Stimulated activated CD8-positive, alpha-beta memory T cell treated with anti-CD3 and anti-CD28 coated beads, Interleukin-7, amount 100 ng/mL, for 1 hour (primary cell): ENCODE measurements at places on chromosomes 13 and 19.

- no peak for DNase-seq
These were observed 169.4 kb upstream of the MIR17HG start for GRCh38 chr13:91178099-91178498.

- no peak for DNase-seq
These were observed 5.8 kb downstream of the LSR start for GRCh38 chr19:35254341-35255297.

DNA sequence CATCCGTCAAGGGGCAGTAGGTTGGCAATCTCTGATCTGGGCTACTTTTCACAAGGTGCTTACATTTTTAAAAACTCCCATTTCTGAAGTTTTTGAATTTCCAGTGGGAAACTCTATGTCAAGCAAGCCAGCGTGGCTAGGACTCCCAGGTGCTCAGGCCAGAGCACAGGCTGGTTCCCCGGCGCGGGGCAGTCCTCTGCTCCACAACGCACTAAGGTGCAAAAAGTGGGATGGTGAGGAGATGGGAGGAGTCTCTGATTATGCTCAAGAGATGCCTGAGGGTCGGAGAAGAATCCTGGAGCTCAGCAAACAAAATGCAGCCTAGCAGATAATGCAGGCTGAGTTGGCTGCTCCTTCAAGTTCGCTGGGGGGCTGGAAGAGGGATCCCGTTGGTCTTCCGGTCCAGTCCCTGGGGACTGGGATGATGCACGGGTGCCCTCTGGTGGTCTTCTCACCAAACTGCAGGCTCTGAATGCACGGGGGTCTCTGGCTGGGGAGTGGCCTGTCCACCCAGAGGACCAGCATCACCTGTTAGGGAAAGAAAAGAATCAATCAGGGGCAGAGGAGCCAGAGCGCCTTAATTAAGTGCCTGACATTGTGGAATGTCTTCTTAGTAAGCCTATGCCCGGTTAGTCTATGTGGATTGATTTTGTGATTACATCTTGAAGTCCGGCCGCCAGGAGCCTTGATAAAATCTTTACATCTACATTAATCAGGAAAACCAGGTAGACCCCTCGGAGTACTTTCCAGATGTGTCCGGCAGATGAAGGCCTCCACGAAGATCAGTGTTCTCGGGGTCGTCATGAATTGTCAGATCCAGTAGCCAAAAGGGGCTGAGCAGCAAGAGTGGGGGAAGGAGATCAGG is 244.4 kb upstream of the MAB21L1 start:
- no peak for DNase-seq

- DNase-seq, result no peak
These were observed 169.8 kb downstream of the ATP8A2 start for GRCh38 chr13:25541434-25542123.

GRCh38 chr19:34925278-34925855 is 1.3 kb upstream of the ZNF30 start:
- no peak for DNase-seq

DNA sequence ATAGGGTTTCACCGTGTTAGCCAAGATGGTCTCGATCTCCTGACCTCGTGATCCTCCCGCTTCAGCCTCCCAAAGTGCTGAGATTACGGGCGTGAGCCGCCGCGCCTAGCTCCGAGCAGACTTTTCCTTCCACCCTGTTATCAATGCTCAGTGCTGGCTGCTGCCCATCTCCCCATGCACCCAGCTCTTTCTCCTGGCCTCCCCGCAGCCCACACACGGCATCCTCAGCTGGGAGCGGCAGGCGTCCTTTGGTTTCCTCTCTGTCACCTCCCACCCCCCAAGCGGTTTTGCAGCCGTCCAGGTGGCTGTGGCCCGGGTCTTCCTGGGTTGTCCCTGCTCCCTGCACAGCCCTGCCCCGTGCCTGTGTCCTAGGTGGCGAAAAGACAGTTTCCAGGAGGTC is 12.1 kb downstream of the PRR22 start:
- no peak for DNase-seq

DNA sequence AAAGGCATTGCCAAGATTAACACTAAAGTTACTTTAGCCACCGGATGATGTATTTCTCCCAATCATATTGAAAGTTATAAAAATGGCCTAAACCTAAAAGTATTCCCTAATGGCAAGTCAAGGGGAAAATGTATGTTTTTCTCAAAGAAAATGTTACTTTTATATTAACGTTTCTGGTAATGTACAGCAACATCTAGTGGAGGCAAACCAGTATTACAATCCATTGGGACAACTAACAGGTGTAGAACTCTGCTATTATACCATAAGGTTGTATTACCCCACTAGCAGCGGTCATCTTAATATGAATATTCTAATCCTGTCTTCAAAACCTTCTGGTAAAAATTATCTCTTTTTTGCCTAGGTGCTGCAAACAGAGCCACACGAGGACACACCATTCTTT is 69.2 kb downstream of the ZNF100 start:
- DNase-seq, result no peak

DNA sequence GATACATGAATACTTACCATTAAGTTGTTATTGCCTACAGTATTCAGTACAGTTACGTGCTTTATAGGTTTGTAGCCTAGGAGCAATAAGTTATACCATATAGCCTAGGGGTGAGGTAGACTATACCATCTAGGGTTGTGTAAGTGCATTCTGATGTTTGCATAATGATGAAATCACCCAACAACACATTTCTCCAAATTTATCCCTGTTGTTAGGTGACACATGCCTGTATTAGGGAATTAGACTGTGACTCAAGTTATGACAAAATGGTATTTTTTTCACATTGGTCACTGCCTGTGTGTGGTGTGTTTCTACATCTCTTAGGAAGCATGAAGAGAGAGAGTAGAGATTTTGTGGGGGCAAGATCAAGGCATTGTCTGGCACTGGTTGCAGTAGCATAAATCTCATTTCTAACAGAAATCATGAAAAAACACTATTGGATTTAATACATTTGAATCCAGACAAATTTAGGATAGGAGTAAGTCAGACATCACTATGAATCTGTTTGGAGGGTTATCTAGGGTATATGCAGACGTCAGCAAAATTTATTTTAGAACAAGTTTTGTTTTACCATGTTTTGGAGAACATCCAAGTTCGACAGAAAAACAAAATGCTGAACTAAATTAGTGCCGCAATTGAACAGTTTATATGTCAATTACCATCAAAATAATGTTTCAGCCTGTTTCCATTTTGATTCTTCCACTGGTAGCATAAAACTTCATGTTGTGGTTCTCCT is 332.1 kb downstream of the LMO7 start:
- no peak for DNase-seq

GRCh38 chr13:42270857-42271215 is 1.1 kb upstream of the AKAP11 start:
- no peak for DNase-seq

- DNase-seq, result no peak
These were observed 7.2 kb downstream of the WDR18 start for GRCh38 chr19:991174-991931.

- no peak for DNase-seq
These were observed 412.5 kb upstream of the PCDH9 start for GRCh38 chr13:67642657-67643056.

GRCh38 chr13:42275098-42275471 is 3.1 kb downstream of the AKAP11 start:
- no peak for DNase-seq

DNA sequence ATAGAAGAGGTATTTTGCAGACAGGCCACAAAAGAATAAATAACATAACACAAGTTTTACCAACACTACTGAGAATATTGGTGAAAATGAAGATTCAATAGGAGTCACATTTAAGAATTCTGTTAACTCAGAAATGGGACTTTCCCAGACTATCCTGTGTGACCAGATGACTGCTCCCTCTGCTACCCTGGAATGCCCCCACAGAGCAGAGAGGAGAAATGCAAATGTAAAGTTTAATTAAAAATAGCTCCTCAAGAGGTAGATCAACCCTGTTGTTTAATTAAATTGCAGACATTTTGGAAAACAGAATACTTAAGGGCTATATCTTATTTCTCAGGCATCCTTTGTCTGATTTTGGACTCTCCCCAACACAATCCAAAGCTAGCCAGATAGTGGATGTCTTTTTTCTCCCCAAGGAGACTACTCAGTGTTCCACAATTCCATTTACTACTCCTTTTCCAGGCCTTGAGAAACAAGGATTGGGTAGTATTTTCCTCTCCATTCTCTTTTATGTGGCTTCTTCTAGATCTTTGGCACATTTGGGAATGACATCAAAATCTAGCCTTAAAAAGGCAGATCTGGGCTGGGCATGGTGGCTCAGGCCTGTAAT is 104.7 kb upstream of the TSC22D1 start:
- no peak for DNase-seq
